ENCODE measurements at places on chromosomes 12 and 14.

GRCh38 chr12:49549735-49550692, 11.2 kb downstream of the KCNH3 start:
- DNase-seq = no peak

- DNase-seq = no peak
Observed at GRCh38 chr12:72434999-72435398, 162.8 kb downstream of the TRHDE start.

DNA sequence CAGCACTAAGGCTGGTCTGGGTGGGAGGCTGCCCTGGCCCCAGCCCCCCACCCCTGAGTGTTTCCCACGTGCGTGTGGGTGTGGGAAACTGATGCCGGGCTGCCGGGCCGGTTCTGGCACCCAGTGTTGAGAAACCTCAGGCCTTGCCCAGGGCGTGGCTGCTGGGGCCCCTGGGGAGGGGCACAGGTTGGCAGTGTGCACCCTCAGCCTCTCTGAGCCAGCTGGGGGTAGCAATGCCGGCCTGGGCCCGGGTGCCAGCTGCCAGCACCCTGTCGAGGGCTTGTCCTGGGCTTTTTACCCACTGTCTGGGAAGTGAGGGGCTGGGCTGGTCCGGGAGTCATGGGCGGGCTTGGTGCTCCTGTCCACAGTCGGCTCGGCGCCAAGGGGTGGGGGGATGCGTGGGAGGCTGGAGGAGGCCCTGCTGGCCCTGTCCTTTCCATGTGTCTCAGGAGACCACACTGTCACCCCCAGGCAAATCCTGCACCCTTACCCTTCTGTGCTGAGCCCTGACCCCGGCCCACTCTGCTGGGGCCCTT, 15.7 kb downstream of the ASPG start:
- DNase-seq = peak; percentile 41

GRCh38 chr12:121810833-121811433, 7.1 kb downstream of the SETD1B start:
- no peak for DNase-seq

- DNase-seq = no peak
Observed at GRCh38 chr12:131830914-131831571, 2.9 kb downstream of the MMP17 start.

GRCh38 chr14:21748869-21749303, 75.3 kb upstream of the OR4E1 start:
- no peak for DNase-seq

- DNase-seq = no peak
Observed at GRCh38 chr14:22555384-22556011, 33.5 kb downstream of the DAD1 start.

GRCh38 chr14:34741840-34742239, 27.4 kb upstream of the CFL2 start:
- DNase-seq = no peak

GRCh38 chr14:75125617-75126016, 1.2 kb downstream of the NEK9 start:
- no peak for DNase-seq

DNA sequence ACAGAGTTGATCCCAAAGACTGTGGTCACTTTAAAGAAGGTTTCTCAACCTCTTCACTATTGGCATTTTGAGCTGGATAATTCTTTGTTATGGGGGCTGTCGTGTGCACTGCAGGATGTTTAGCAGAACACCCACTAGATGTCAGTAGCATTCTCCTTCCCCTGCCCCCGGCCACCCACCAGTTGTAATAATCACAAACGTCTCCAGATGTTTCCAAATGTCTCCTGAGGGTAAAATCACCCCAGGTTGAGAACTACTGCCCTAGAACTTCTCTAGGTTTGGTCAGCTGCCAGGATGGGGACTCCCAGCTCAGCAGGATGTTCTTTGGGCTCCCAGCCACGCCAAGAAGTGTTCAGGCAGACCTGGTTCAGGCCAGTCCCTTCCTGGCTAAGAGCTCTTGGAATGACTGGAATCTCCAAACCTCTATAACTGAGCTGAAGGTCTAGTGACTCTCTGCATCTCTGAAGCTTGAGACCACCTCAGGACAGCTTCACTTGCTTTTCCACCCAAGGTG, 12.5 kb upstream of the AJUBA start:
- DNase-seq = peak; percentile 75

- no peak for DNase-seq
Observed at GRCh38 chr12:97960741-97961608, 498.4 kb downstream of the RMST start.

GRCh38 chr12:26389343-26389742, 194.0 kb downstream of the SSPN start:
- no peak for DNase-seq

GRCh38 chr12:123441523-123442164, 5.2 kb upstream of the RILPL2 start:
- DNase-seq = no peak

GRCh38 chr14:39861229-39861600, 429.0 kb upstream of the FBXO33 start:
- DNase-seq = no peak

DNA sequence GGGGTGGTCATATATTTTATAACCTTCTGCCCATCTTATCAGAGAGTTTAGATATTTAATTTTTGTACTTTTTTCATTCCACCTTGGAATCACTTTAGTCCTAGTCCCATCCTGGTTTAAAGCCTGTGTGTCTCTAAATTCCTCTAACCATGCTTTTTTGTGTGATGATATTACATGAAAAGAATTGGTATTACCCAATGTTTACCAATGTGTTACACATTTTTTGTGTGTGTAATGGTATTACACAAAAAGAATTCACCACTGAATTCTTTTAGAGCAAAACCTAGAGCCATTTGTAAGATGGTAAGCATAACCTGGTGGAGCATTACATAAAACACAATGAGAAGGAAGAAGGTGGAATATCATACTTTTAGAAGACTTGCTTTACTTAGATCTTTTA, 77.5 kb downstream of the FAR2 start:
- no peak for DNase-seq

GRCh38 chr12:28265435-28266042, 75.3 kb downstream of the CCDC91 start:
- DNase-seq = no peak

- no peak for DNase-seq
Observed at GRCh38 chr14:74793506-74794155, 30.5 kb downstream of the YLPM1 start.

GRCh38 chr12:109271418-109271817, 37.7 kb downstream of the FOXN4 start:
- no peak for DNase-seq

DNA sequence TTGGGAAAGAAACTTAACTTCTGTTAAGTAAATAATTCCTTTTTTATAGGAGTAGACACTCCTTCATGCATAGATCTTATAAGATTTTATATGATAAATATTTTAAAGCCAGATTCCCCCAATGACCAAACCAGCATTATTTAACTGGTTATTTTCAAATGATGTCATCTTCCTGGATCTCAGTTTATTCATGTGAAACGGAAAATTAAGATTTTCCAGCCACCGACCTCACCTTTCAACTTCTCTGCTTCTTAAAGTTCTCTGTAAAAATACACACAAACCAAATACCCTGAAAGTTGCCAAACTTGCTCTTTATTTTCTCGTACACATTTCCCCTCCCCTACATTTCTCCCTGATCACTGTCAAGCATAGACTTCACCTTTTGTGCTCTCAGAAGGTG, 364.2 kb downstream of the GALC start:
- no peak for DNase-seq

GRCh38 chr12:115648463-115648862, 629.0 kb downstream of the MED13L start:
- no peak for DNase-seq

GRCh38 chr14:78959674-78960264, 789.6 kb downstream of the NRXN3 start:
- DNase-seq = peak; percentile 37

GRCh38 chr14:90509403-90509802, 112.6 kb downstream of the CALM1 start:
- DNase-seq = no peak

DNA sequence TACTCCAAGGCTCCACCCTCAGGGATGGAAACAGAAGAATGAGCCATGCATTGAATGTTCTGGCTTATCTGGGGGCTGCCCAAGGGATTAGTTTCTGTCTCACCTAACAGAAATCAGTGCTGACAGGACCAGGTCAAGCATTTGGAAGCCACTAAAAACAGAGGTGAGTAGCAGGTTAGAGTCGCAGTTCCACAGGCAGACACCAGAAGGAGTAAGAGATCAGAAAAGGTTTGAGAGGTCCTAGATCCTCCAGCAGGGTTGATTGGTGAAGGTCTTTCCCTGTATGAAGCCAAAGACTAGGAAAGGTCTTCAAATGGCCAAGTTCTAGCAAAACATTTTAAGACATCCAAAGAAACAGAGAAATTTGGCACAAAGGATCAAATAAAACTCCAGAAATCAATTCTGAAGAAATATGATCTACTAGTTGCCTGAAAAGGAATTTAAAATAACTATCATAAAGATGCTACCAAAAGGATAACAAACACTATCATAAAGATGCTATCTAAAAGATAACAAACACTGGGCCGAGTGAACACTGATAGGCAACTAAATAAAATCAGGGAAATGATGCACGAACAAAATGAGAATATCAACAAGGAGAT, 19.5 kb upstream of the TTC9 start:
- DNase-seq = no peak

DNA sequence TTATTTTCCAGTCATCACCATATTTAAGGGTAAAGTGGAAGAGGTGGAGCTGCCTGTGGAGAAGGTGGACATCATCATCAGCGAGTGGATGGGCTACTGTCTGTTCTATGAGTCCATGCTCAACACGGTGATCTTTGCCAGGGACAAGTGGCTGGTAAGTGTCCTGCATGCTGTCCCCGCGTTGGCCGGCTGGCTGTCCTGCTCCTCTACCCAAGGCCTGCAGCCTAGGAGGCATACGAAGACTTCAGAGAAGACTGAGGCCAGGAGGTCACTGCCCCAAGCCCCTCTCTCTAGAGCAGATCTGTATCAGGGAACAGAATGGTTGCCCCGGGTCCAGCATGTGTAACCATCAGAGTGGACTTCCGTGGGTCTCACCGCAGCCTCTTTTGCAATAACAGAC, 77.7 kb downstream of the PRMT8 start:
- DNase-seq = no peak

GRCh38 chr12:3206536-3207072, 129.4 kb downstream of the TSPAN9 start:
- no peak for DNase-seq

GRCh38 chr14:35992816-35993683, 166.9 kb downstream of the BRMS1L start:
- no peak for DNase-seq

DNA sequence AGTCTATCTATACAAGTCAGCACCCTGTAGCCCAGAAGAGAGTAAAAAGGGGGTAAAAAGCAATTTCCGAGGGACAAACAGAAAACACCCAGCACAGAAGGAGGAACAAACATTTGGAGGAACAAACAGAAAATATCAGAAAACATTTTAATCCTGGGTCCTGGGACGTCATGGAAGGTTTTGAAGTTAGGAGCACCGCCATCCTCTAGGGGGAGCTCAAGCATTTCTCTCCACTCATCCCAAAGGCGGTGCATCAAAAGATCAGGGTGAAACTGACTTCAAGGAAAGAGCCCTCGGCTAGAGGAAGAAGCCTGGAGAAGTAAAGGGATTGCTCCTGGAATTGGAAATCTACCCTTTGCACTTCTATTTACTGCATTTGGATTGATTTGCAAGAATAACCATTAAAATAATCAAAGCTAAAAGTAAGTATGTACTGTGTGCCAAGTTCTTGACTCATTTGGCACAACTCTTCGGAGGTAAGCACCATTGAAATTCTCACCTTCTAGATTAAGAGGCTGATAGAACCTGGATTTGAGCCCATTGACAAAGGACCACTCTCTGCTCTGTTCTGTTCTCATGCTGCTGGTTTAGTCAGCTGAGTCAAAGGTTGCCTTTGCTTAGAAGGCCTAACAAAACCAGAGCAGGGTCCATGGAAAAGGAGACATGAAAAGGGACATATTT, 17.2 kb upstream of the POC1B start:
- peak; percentile 59 for DNase-seq

- peak; percentile 76 for DNase-seq
Observed at GRCh38 chr14:53953002-53953827, 3.4 kb downstream of the BMP4 start.

DNA sequence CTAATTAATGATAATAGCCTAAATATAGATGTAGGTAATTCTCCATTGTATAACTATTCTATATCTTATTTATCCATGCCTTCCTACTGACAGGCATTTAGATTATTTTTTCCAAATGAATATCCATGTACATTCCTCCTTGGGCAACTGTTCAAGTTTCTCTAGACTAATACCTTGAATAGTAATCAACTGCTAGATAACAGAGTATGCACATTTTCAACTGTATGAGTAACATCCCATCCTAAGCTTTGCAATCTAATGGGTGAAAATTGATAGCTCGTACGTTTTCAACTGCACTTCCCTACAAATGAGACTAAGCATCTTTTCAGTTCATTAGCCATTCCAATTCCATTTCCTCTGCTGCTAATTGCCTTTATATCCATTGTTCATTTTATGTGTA, 37.0 kb downstream of the YAF2 start:
- DNase-seq = no peak
